ENCODE measurements at places on chromosomes 7 and 10.

DNA sequence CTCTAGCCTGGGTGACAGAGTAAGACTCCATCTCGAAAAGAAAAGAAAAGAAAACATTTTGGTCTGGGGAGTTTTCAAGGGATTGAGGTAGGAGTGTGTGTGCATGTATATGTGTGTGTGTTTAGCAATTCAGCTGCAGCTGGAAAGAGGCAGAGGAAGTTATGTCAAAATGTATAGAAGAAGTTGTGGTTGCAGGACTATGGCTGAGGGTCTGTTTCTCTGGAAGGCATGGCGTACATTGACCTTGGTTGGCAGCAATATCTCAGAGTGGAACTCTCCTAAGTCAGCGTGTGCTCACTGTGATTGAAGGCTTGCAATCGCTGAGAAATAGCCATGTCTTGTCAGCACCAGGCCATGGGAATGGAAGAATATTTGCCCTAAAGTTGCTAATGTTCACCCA, 28.6 kb upstream of the RHBDD2 start:
- H3K4me3 ChIP-seq: no peak overlapping the region
- no peaks in the 10 kb centered on the region for H3K4me1 ChIP-seq
- no peak for DNase-seq

- no peak overlapping the region for H3K4me3 ChIP-seq
- H3K36me3 ChIP-seq: no peaks in the 10 kb centered on the region
- no peaks in the 10 kb centered on the region for H3K27me3 ChIP-seq
- no peak for DNase-seq
Measured at GRCh38 chr10:130578532-130579289, 442.5 kb downstream of the GLRX3 start.

- no peak for DNase-seq
- H3K4me1 ChIP-seq: no peaks in the 10 kb centered on the region
- no peaks in the 10 kb centered on the region for H3K36me3 ChIP-seq
- no peaks in the 10 kb centered on the region for H3K27me3 ChIP-seq
- no peak overlapping the region for H3K27ac ChIP-seq
Measured at GRCh38 chr10:89867964-89868363, 166.6 kb downstream of the KIF20B start.

DNA sequence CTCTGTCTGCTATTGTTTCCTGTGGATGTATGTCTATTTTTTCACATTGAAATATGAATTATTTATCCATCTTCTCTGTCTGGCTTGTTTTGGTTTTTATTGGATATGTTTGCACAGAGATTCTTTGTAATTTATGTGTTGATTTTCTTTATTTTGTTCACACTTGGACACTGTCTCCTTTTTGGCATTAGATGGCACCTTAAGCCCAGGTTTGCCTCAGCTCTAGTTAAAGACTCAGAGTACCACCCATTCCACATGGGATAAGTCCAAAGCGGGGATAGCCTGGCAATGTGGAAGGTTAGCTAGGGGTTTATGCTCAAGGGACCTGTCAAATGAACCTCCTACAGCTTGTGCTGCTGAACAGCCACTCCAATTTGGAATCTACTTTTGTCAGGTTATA, 14.1 kb downstream of the FEZF1 start:
- no peak overlapping the region for H3K4me3 ChIP-seq
- no peak for DNase-seq
- no peaks in the 10 kb centered on the region for H3K36me3 ChIP-seq
- H3K27ac ChIP-seq: no peak overlapping the region
- no peaks in the 10 kb centered on the region for H3K4me1 ChIP-seq

GRCh38 chr7:18974803-18975202, 142.6 kb downstream of the TWIST1 start:
- no peak overlapping the region for H3K27ac ChIP-seq
- DNase-seq: no peak
- no peaks in the 10 kb centered on the region for H3K36me3 ChIP-seq
- no peak overlapping the region for H3K4me3 ChIP-seq

GRCh38 chr10:26485150-26485941, 47.2 kb downstream of the APBB1IP start:
- peak; percentile 66 for DNase-seq
- no peak overlapping the region for H3K4me3 ChIP-seq
- H3K4me1 ChIP-seq: no peaks in the 10 kb centered on the region
- no peaks in the 10 kb centered on the region for H3K36me3 ChIP-seq
- H3K27ac ChIP-seq: no peak overlapping the region
- H3K27me3 ChIP-seq: no peaks in the 10 kb centered on the region

GRCh38 chr7:70316745-70317144, 718.5 kb downstream of the AUTS2 start:
- H3K27me3 ChIP-seq: no peaks in the 10 kb centered on the region
- H3K4me1 ChIP-seq: no peaks in the 10 kb centered on the region
- H3K36me3 ChIP-seq: no peaks in the 10 kb centered on the region
- H3K27ac ChIP-seq: no peak overlapping the region
